H1 (cell line): ENCODE measurements at places on chromosomes 11 and 22.

GRCh38 chr22:40628354-40629042 lies 8.0 kb downstream of the MRTFA start:
- H3K27me3 ChIP-seq, result no peaks in the 10 kb centered on the region
- DNase-seq, result no peak
- H3K36me3 ChIP-seq, result no peaks in the 10 kb centered on the region
- peaks cover 4% of the 10 kb centered on the region for H3K4me1 ChIP-seq

GRCh38 chr22:39431821-39432251 lies 25.0 kb upstream of the MGAT3 start:
- H3K4me1 ChIP-seq, result peaks cover 23% of the 10 kb centered on the region
- no peak for DNase-seq
- H3K27me3 ChIP-seq, result no peaks in the 10 kb centered on the region
- no peaks in the 10 kb centered on the region; the same call in 1 of the 2 replicates for H3K36me3 ChIP-seq

DNA sequence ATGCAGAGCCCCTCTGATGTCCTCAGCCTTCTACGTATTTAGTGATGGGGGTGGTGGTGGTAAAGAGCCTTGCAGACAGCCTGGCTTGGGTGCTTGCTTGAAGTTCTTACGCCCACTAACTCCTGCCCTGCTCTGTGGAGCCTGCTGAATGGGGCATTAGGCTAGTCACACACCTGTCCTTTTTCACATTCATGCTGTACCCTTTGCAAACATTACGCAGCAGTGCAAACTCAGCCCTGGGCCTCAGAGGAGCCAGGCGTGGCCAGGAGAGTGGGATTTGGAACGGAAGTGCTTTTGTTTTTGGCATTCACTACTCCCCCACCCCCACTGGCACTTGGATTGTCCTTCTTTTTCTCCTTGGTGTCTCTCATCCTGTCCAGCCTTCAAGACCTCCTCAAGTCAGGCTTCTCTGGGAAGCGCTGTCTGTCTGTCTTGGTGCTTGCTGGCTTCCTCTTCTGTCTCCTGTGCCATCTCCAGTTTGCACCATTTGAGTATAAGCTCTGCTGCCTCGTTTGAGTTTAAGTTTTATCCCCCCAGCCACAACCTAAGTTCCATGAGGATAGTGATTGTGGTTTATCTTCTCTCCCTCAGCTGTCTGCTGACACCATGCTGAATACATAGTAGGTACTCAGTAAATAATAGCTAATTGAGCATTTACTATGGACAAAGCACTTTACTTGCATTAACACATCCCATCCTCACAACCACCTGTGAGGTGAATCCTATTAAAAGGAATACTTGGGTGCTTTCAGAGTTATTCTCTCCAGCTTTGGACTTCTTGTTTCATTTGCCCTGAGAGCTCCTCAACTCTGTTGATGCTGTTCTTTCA lies 26.7 kb downstream of the ZBTB16 start:
- no peak for DNase-seq
- H3K4me1 ChIP-seq, result no peaks in the 10 kb centered on the region
- no peak overlapping the region for H3K27ac ChIP-seq

DNA sequence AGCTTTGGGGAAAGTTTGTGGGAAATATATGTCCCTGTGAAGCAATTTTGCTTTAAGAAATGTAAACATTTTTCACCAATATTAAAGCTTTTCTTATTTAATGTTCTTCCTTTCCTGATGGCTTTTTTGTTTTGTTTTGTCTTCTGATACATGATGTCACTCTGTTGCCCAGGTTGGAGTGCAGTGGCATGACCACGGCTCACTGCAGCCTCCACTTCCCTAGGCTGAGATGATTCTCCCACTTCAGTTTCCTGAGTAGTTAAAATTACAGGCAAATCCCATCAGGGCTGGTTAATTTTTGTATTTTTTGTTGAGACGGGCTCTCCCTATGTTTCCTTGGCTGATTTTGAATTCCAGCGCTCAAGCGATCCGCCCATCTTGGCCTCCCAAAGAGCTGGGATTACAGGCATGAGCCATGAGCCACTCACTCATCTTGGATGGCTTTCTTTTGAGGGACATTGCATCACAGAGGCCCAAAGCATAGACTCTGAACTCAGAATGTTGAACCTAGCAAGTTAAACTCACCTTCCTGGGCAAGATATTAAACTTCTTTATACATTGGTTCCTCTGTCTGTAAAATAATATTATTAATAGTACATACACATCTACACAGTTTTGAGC lies 651 bp upstream of the CARD16 start:
- no peak for DNase-seq
- no peak overlapping the region for H3K4me3 ChIP-seq
- H3K27ac ChIP-seq, result no peak overlapping the region
- no peaks in the 10 kb centered on the region for H3K27me3 ChIP-seq
- H3K36me3 ChIP-seq, result no peaks in the 10 kb centered on the region

GRCh38 chr11:83349296-83349695 lies 63.1 kb upstream of the CCDC90B start:
- no peak for DNase-seq
- no peaks in the 10 kb centered on the region for H3K27me3 ChIP-seq
- no peak overlapping the region for H3K27ac ChIP-seq
- H3K36me3 ChIP-seq, result no peaks in the 10 kb centered on the region

- no peaks in the 10 kb centered on the region for H3K27me3 ChIP-seq
- H3K27ac ChIP-seq, result no peak overlapping the region
- peaks cover 36% of the 10 kb centered on the region for H3K36me3 ChIP-seq
- DNase-seq, result no peak
These were observed 1.4 kb downstream of the TAF10 start for GRCh38 chr11:6610591-6610990.

- peaks cover 6% of the 10 kb centered on the region for H3K4me1 ChIP-seq
- no peaks in the 10 kb centered on the region for H3K27me3 ChIP-seq
- DNase-seq, result peak; percentile 41
- H3K36me3 ChIP-seq, result no peaks in the 10 kb centered on the region
These were observed 25.7 kb upstream of the OAF start for GRCh38 chr11:120184946-120185705.

DNA sequence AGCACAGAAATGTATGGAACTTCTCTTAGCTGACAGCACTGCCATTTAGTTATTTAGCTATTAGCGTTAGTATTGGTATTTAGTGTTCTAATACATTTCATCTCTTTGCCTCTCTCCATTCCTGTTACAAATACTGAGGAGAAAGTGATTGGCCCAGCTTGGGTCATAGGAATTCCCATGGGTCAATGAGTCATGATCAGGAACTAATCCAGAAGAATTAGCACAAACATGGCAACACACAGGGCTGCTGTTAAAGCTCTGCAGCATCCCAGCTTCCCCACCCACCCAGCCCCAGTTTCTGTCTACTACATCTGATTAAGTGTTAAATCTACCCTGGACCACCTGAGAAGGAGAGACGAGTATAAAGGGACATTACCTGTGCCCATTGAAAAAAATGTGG lies 36.1 kb downstream of the PDGFD start:
- DNase-seq, result no peak
- no peaks in the 10 kb centered on the region for H3K27me3 ChIP-seq
- H3K4me1 ChIP-seq, result no peaks in the 10 kb centered on the region; the same call in 1 of the 2 replicates
- H3K36me3 ChIP-seq, result no peaks in the 10 kb centered on the region
